Stimulated activated CD8-positive, alpha-beta memory T cell treated with anti-CD3 and anti-CD28 coated beads, Interleukin-7, amount 100 ng/mL, for 1 hour (primary cell): ENCODE measurements at places on chromosomes 4 and X.

GRCh38 chr4:168741281-168742173, 244.7 kb downstream of the PALLD start:
- DNase-seq, result no peak

DNA sequence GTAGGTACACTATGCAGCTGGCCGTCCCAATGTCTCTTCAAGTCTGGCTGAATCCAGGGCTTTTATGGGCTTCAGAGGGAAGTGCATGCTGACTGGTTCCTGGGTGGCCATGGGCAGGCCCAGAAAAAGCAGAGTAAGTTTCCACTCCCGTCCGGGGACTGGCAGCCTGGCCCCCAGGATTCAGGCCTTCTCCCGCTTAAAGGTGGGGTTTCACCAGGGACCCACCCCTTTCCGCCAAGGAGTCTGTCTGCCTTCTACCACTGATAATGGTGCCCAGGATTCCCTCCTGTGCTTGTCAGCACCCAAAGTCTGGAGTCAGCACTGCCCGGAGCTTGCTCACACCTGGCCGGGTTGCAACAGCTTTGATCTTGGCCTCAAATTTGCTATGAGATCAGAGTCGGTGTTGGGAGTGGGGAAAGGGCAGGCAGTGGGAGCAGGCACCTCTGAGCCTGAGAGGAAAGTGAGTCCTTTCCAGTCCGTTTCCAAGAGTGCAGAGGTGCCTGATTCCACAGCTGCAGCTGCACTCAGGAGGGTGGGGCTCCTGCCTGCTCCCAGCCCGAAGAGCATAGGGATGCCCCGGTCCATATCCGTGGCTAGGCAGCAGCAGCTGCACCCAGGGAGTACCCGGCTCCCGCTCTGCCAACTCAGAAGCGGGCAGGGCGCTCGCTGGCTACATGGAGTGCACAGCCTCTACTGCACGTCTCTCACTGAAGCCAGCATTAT, 1344.3 kb upstream of the ADGRL3 start:
- no peak for DNase-seq

DNA sequence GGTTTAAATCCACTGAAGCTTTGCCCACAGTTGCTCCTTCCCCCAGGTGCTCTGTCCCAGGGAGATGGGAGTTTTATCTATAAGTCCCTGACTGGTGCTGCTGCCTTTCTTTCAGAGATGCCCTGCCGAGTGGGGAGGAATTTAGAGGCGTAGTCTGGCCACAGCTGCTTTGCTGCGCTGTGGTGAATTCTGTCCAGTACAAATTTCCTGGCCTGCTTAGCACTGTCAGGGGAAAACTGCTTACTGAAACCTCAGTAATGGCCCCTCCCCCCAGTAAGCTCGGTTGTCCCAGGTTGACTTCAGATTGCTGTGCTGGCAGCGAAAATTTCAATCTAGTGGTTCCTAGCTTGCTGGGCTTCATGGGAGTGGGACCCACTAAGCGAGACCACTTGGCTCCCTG, 40.1 kb downstream of the UGT2B17 start:
- DNase-seq, result no peak

DNA sequence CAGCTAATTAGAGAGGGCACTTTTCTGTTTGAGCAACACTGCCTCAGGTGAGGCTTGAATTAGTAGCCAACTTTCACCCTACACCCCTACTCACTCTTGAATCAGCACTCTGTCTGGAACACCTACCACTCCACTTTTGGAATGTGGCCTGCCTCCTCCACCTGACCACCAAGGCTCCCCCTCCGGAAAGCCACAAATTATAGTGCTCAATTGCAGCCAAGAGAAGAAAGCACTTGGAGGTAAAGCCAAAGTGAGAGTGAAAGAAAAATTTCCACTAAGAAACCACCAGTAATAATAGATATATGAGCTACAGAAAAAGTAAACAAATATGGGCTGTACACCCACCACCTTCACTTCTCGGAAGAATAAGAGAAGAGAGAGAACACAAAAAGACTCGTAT, 41.1 kb downstream of the PPP3CA start:
- DNase-seq, result no peak

- no peak for DNase-seq
Measured at GRCh38 chr4:108244606-108245005, 75.9 kb upstream of the LEF1 start.

GRCh38 chr4:41303372-41304118, 46.8 kb downstream of the UCHL1 start:
- DNase-seq, result no peak

GRCh38 chrX:22730542-22730941, 269.2 kb upstream of the DDX53 start:
- DNase-seq, result no peak

DNA sequence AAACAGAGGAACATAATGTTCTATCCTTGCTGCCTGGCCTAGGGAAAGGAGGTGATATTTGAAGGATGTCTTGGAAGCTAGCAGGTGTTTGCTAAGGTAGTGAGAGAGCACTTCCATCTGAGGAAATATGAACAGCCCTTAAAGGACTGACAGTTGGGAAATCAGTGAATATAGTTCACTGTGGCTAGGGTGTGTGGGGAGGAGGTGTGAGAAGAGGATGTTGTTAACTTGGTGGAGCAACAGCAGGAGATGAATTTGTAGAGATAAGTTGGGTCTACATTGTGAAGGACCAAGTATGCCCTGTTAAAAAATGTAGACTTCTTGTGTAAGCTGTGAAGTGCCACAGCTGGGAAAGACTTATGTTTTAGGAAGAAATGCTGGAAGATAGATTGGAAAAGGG, 25.5 kb downstream of the TBC1D19 start:
- DNase-seq, result no peak

DNA sequence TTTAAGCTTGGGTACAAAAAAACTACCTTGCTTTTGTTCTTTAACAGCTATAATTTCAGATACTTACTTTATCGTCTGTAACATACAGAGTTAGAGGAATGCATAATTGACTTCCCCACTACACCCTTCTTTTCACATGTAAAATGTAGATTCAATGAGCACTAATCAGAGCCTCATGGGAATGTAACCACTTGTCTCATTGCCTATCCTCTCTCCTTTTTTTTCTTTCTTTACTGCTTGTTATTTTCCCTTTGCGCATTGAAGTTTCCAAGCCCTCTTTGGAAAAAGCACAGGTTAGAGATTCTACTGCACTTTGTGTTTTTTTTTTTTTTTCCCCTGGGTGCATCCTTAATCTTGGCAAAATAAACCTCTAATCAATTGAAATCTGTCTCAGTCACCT, 965.1 kb upstream of the PABPC4L start:
- DNase-seq, result no peak

DNA sequence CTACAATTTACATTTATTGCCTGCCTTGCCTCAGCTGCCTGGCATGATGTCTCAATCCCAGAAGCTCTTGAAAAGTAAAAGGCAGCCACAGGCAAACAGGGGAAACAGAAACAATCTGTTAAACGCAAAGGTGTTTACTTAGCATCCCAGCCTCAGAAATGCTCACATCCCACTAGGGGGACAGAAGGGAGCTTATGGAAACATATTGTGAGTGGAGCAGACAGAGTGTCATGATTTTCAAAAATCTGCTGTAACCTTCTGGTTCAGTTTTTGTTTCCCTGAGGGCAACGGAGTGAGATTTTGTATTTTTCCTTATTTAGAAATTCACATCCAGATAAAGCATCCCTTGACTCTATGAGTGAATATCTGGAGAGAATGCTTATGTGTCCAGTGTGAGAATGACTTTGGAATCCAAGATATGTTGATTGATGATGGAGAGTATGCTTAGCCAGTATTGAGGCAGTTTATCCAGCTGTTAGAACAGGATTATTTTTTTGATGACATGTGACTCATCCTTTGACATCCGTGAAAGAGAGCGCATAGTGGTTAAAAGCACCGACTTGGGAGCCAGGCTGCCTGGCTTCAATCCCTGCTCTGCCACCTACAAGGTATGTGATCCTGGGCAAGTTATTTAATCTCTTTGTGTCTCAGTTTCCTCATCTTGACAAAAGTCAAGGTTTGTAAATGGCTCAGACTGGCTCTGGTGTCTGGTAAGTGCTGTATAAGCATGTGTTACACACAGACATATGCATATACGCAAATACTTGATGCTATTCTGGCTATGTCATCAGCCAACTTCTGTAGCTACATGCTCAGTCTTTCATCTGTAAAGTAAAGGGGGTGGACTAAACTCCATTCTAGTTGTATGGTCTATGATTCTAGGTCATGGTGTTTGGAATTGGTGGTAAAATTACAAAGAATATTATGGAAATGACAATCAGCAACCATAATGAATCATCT, 381.2 kb downstream of the RAPGEF2 start:
- DNase-seq, result no peak

DNA sequence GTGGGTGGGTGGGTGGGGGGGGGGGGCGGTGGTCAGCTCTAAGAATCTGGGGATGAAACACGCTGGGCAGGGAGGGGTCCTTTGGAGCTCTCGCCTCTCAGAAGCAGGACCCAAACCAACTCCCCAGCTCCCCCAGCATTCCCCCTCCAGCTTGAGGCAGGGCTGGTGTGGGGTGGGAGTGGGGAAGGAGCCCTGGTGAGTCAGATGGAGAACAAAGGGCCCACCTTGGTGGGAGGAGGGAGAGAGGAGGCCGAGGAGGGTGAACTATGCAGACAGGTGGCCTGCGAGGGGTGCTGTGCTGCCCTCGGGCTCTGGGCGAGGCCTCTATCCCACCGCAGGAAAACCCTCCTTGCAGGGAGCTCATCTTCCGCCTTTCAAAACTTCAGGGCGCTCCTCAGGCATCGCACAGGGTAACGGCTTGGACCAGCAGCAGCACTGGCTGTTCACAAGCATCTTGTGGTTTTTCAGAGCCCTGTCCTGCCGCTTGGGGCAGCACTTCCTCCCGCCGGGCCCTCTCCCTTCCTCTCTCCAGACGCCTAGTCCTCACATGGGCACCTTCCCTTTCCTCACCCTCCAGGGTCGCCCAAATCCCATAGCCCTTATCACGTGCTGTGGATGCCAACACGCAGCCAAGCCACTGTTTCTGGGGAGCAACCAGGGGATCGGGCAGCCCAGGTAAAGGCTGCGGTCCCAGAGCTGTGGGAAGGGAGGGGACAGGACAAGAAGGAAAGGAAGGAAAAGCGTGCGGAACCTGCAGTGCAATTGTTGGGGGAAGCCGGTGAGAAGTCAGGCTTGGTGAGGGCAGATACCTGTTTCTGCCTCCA, 34.0 kb upstream of the GRPEL1 start:
- DNase-seq, result no peak

- DNase-seq, result no peak
Measured at GRCh38 chrX:21047034-21047455, 327.2 kb upstream of the CNKSR2 start.

DNA sequence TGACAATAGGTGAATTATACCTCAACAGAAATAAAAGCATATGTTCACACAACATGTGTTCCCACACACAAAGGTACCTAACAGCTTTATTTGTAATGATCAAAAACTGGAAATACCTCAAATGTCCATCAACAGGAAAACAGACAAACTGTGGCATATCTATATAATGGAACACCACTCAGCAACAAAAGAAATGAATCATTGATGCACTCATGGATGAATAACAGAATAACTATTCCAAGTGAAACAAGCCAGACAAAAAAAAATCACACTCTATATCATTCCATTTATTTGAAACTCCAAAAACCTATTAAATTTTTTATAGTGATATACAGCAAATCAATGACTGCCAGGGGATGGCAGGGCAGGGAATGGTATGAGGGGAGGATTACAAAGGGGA, 148.1 kb downstream of the PLS3 start:
- DNase-seq, result no peak

GRCh38 chrX:55290963-55291362, 26.2 kb upstream of the PAGE3 start:
- no peak for DNase-seq

- no peak for DNase-seq
Measured at GRCh38 chr4:36164900-36165630, 79.2 kb downstream of the ARAP2 start.

DNA sequence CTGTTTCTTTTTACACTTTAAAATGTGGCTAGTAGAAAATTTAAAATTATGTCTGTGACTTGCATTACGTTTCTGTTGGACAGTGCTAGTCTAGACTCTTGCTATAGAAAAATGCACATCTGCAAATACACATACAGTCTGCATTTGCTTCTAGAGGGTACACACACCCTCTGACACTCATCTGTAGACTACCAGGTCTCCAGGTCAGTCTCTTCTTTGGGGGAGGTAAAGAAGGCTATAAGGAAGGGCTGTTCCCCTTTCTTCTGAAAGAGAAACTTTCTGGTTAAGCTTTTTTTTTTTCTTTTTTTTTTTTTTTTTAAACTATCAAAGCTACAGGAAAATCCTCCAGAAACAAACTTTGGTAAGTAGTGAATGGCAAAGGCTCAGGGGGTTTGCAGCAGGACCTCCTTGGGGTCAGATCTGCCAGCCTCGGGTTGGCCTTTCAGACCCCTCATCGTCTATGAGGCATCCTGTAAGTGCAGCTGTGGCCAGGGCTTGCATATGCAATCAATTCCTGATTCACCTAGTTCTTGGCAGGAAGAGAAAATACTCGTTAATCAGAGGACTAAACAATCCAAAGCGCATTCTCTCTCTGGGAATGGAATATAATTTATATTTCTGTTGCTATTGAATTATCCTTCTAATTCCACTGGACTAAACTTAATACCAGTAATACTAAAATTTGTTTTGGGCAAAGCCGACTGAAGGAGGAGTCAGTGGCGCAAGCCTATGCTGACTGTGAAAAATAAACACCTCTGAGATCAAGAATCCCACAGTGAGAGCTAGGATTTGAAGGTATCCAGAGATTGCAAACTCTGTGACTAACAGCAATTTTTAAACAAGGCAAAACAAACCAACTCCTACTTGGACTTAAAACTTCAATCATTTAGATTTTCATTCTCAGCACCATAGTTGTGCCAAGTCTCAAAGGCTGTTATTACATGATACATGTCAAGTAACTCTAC, 109.3 kb upstream of the TBC1D9 start:
- no peak for DNase-seq

DNA sequence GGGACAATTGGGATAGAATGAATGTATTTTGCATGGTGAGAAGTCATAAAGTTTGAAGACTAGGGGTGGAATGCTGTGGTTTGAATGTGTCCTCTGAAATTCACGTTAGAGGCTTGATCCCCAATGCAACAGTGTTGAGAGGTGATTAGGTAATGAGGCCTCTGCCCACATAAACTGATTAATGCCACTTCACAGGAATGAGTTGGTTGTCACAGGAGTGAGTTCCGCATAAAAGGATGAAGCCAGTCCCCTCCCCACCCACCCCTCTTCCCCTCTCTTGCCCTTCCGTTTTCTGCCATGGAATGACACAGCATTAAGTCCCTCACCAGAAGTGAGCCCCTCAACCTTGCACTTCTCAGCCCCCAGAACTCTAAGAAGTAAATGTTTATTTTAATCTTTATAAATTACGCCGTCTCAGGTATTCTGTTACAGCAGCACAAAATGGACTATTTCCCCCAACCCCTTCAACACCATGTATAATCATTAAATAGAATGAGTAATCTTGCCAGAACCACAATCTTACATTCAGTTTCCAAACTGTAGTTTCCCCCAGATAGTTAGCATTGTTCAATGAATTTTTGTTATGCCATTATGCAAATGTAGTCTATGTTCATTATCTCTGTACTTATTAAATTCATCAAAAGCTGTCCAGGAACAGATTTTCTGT, 5.5 kb upstream of the MMAA start:
- no peak for DNase-seq

DNA sequence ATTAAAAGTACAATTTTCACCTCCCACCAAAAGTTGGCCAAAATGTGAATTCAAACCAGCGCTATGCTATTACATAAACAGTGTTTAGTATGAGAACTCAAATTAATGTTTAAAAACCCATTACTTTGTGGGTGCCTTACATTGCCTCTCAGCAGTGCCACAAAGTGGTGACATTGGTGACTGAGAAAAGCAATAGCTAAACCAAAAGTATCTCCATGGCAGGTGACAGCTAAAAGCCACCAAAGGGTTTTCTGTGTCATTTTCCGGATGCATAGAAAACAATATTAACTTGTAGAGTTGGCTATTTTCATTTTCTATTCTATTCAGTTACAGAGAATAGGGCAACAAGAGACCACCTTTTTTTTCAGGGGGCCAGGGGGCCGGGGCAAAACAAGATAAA, 261.2 kb downstream of the MAPK10 start:
- DNase-seq, result no peak
